H1 (cell line): ENCODE measurements at places on chromosomes 1 and 21. TPM values are rescaled to one million over a fixed set of nuclear protein-coding genes. Genes with fewer than 3 reads are reported as not detected.
A peak's percentile ranks its signal among the peaks of the same experiment; 100 is the strongest.

GRCh38 chr1:245790441-245790840 is 635.7 kb downstream of the KIF26B start:
- H3K36me3 ChIP-seq: no peaks in the 10 kb centered on the region
- no peak overlapping the region for H3K27ac ChIP-seq
- no peak overlapping the region for H3K4me3 ChIP-seq
- DNase-seq: no peak
- H3K4me1 ChIP-seq: no peaks in the 10 kb centered on the region
- no peaks in the 10 kb centered on the region for H3K27me3 ChIP-seq

- H3K27ac ChIP-seq: no peak overlapping the region
- no peak overlapping the region for H3K4me3 ChIP-seq
- no peak for DNase-seq
- H3K36me3 ChIP-seq: peaks cover 7% of the 10 kb centered on the region; the same call in 1 of the 2 replicates
- peaks cover 4% of the 10 kb centered on the region for H3K4me1 ChIP-seq
Measured at GRCh38 chr21:29403301-29403700, 104.6 kb downstream of the BACH1 start.

DNA sequence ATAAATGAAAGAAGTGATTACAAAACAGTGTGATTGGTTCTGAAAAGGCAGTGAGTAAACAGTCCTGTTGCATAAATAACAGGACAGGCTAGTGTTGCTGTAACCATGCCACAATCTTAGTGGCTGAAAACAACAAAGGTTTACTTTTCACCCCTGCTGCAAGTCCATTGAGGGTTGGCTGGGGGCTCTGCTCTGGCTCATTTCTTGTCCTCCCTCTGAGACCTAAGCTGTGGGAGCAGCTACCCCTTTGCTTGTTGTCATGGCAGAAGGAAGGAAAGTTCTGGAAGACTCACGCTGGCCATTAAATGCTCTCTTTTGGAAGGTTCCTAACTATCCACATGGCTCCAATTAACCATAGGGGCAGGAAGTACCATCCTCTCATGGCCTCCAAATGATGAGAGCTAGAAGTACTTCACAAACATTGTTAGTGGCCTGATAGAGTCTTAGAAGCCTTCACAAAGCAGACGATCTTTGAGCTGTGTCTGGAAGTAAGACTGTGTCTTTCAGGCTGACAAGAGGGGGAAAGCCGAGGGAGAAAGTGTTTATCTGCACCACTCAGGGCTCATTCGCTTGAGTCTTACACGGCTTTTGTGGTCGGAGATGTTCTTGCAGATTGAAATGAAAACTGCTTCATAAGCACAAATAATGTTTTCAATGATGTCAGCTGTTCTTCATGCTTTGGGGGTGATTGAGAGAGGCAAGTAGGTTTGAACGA is 11.9 kb downstream of the RCSD1 start:
- no peak for DNase-seq
- H3K27ac ChIP-seq: no peak overlapping the region
- H3K4me1 ChIP-seq: no peaks in the 10 kb centered on the region
- H3K36me3 ChIP-seq: no peaks in the 10 kb centered on the region

GRCh38 chr1:150974580-150975478 is at the start of gene CERS2:
CERS2 (minus strand) TSS chr1:150974835; CDS start chr1:150969090, 5,745 bp downstream.
- no peaks in the 10 kb centered on the region for H3K27me3 ChIP-seq
- peak; percentile 77 for DNase-seq
- H3K4me1 ChIP-seq: peaks cover 20% of the 10 kb centered on the region
- H3K36me3 ChIP-seq: no peaks in the 10 kb centered on the region
- H3K4me3 ChIP-seq: peak within 1 kb of the TSS; percentile 79
- peak within 1 kb of the TSS; percentile 64; the same call in 1 of the 2 replicates for H3K27ac ChIP-seq

DNA sequence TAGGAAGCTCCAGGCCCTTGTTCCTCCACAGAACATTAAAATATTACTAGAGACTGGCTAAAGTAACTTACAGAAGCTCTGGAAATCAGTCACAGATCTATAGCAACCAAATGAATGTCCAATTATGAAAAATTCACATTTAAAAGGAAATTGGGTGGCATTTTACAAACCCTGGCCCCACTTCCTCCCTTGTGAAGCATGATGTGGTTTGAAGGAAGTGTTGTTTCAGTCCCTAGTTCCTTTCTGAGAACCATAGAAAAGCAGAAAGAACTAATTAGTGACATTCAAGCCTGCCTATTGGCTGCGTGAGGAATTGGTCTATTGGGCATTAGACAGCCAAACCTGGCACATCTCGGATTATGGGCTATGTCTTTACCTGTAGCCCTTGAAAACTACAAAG is 649.7 kb upstream of the NEGR1 start:
- no peak overlapping the region for H3K4me3 ChIP-seq
- H3K4me1 ChIP-seq: no peaks in the 10 kb centered on the region
- no peaks in the 10 kb centered on the region for H3K36me3 ChIP-seq

GRCh38 chr1:24382165-24382577 is 31.4 kb downstream of the STPG1 start:
- no peaks in the 10 kb centered on the region for H3K4me1 ChIP-seq
- no peak for DNase-seq
- no peak overlapping the region for H3K4me3 ChIP-seq
- H3K27ac ChIP-seq: no peak overlapping the region
- H3K36me3 ChIP-seq: no peaks in the 10 kb centered on the region; the same call in 1 of the 2 replicates
- H3K27me3 ChIP-seq: no peaks in the 10 kb centered on the region

GRCh38 chr1:203291201-203292096 is 13.9 kb upstream of the BTG2 start:
- H3K36me3 ChIP-seq: no peaks in the 10 kb centered on the region
- H3K27me3 ChIP-seq: no peaks in the 10 kb centered on the region
- H3K4me1 ChIP-seq: peaks cover 32% of the 10 kb centered on the region
- H3K4me3 ChIP-seq: no peak overlapping the region

DNA sequence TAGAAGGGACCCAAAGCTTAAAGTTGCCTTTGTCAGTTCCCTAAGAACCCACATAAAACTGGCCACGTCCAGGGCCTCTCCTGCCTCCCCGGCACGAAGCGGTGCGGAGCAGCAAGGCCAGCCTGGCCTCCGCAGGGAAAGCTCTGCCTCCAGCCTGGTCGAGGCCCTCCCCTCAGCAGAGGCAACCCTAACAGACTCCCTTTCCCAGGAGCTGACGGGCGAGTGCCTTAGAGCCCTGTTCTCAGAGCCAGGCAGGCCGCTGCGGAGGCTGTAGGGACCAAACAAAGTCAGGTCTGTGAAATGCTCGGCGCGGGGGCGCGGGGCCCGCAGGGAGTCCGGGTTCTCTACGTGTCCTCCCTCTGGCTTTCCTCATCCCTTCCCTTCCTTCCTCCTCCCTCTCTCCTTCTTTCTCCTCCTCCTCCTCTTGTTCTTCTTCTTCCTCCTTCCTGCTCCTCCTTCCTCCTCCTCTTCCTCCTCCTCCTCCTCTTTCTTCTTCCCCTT is 40.7 kb downstream of the RIPK4 start:
- peaks cover 21% of the 10 kb centered on the region for H3K4me1 ChIP-seq
- H3K27ac ChIP-seq: no peak overlapping the region
- DNase-seq: no peak
- peak overlapping the region; percentile 10; the same call in 1 of the 2 replicates for H3K4me3 ChIP-seq
- H3K36me3 ChIP-seq: no peaks in the 10 kb centered on the region

- no peak overlapping the region for H3K27ac ChIP-seq
- no peaks in the 10 kb centered on the region for H3K36me3 ChIP-seq
- no peak for DNase-seq
Measured at GRCh38 chr21:27315373-27315772, 348.5 kb upstream of the ADAMTS5 start.

DNA sequence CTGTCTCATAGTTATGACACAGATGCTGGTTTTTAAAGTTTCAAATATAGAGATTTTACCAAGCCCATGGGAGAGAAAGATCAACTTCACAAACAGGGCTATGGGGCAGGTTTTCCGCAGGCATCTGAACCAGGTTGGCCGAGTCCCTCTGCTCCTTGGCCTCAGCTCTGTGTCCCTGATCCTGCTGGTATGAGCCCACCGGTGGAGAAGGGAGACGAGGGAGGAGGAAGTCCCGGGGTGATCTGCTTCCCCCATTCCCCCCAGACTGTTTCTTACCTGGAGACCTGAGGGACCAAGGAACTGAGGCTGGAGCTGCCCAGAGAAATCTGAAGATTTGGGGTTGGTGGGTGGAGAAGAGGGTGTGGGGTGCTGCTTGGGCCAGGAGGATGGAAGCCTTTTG is 28.9 kb upstream of the BTG2 start:
- peaks cover 11% of the 10 kb centered on the region for H3K4me1 ChIP-seq
- H3K27me3 ChIP-seq: peaks cover 16% of the 10 kb centered on the region
- no peak overlapping the region for H3K4me3 ChIP-seq
- no peaks in the 10 kb centered on the region for H3K36me3 ChIP-seq

DNA sequence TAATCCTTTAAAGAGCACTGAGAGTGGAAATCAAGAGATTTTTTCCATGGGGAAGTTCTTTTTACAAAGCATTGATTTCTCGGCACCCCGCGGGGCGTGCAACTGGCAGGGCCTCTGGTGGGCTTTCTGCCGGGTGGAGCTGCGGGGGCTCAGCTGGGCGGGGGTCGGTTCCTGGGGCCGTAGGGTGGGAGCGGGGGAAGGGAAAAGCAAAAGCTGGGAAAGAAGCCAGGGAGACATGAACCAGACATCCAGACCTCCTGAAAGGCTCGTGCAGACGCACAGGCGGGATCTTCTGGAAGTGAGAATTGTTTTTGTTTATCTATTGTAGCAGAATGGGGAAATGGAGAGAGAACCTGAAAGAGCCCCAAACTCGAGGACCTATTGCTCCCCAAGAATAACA is 235.2 kb downstream of the FAM72C start:
- no peaks in the 10 kb centered on the region for H3K36me3 ChIP-seq
- H3K27me3 ChIP-seq: no peaks in the 10 kb centered on the region
- no peak overlapping the region for H3K4me3 ChIP-seq
- H3K4me1 ChIP-seq: no peaks in the 10 kb centered on the region
- DNase-seq: no peak

DNA sequence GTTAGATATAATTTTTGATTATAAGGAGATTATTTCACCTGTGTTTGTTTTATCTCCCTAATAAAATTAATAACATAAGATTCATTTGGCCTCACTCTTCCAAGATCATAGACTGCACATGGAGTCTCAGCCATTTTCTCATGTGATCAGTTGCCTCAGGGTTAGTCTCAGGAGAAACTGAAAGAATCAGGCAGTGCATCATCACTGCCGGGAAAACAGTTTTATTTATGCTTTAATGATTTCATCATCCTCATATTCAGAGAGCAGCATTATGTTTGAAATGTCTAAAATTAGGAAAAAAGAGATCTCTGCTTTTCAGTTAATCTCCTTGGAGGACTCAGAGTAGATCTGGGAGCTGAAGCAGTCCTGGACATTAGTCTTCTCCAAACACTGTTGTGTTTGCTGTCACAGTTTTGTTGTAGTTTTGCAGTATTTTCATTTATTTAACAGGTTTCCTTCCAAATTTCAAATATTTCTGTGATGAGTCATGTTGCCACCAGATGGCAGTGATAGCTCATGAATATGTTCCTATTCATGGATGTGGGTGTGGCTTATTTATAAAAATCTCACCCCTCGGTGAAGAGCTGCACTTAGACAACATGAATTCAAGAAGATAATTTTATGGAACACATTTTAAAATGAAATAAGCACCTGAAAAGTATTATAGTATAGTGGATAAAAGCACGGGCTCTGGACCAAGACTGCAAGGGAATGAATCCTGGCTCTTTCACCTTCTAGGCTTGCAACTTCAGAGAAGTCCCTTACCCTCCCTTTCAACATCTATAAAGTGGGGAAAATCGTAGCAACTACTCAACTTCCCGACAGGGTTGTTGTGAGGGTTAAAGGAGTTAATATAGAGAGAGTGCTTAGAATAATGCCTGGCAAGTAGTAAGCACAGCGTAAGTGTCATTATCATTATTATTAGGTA is 31.2 kb downstream of the CHD1L start:
- no peak overlapping the region for H3K27ac ChIP-seq
- no peaks in the 10 kb centered on the region for H3K4me1 ChIP-seq
- no peak for DNase-seq
- no peaks in the 10 kb centered on the region for H3K27me3 ChIP-seq

DNA sequence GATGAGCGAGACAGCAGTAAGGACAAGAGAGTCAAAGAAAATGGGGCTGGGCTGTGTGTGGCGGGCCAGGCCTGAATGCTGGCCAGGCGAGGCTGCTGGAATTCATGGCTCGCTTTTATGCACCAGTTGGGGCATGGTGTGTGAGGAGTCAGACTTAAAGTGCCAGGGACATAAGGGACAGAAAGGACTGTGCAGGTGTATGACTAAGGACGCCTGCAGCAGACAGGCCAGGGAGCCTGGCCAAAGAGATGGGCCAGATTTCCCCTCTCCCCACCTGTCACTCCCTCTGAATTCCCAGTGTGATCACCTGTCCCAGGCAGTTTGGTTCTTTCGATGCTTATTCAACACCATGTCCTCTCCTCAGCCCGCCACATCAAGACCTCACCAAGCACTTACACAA is 16.9 kb upstream of the SMIM12 start:
- no peak for DNase-seq
- no peak overlapping the region for H3K27ac ChIP-seq
- H3K27me3 ChIP-seq: no peaks in the 10 kb centered on the region
- H3K4me1 ChIP-seq: no peaks in the 10 kb centered on the region
- H3K4me3 ChIP-seq: no peak overlapping the region

GRCh38 chr1:233424779-233425178 is 97.3 kb downstream of the MAP3K21 start:
- no peaks in the 10 kb centered on the region for H3K4me1 ChIP-seq
- no peak for DNase-seq
- H3K36me3 ChIP-seq: no peaks in the 10 kb centered on the region
- H3K27ac ChIP-seq: no peak overlapping the region
- no peaks in the 10 kb centered on the region for H3K27me3 ChIP-seq

DNA sequence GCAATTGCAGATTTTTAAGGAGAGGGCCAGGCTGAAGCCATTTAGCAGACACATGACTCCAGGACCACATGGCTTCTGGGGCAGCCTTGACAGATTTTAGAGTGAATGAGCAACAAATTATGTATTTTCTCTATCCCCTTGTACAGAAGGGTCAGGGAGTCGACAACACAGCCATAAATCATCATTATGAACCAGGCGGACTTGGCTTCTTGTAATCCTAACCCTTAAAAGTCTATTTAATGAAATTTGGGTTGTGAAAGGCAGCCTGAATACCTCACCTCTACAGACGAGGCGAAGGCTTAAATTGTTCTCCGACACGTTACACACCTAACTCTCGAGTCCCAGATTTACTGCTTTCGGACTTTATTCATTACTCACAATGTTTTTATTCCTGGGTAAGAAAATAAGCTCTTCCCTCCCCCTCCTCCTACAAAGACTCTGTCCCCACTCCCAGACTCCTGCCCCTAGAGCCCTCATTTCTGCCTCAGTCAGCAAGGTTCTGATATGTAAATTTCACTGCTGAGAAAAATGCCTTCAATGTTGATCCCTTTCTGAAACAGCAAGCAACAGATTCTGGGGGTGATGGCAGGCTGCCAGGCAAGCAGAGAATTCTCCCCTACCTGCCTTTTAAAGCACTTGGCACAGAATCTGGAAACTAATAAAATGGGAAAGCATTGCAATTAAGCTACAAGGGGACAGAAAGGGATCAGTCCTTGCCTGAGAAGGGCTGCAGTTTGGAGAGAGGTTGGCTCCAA is 51.6 kb downstream of the PLPP3 start:
- H3K4me3 ChIP-seq: peak overlapping the region; percentile 23; the same call in 1 of the 2 replicates
- H3K36me3 ChIP-seq: peaks cover 13% of the 10 kb centered on the region
- H3K27me3 ChIP-seq: no peaks in the 10 kb centered on the region
- no peak for DNase-seq
- no peak overlapping the region; the same call in 1 of the 2 replicates for H3K27ac ChIP-seq
- H3K4me1 ChIP-seq: no peaks in the 10 kb centered on the region; the same call in none of the 2 replicates

Gene ZNF644
- total RNA-seq: 85.2 and 93.5 TPM in 2 replicates

Gene HSPA6
- 0.15 and 0.17 TPM in 2 replicates for total RNA-seq

Gene AGMAT
- total RNA-seq: 5.7 and 5.8 TPM in 2 replicates

Gene OR2L3
- total RNA-seq: not detected in 2 replicates

Gene AMY2A
- total RNA-seq: not detected in 2 replicates

Gene SLC1A7
- total RNA-seq: not detected in 2 replicates

Gene CTPS1
- 98.4 and 103 TPM in 2 replicates for total RNA-seq

Gene SOX13
- total RNA-seq: 173 and 180 TPM in 2 replicates
